ENCODE measurements at places on chromosomes 1 and 21.

- DNase-seq = no peak
Observed at GRCh38 chr1:46017876-46018503, 114.4 kb downstream of the PIK3R3 start.

DNA sequence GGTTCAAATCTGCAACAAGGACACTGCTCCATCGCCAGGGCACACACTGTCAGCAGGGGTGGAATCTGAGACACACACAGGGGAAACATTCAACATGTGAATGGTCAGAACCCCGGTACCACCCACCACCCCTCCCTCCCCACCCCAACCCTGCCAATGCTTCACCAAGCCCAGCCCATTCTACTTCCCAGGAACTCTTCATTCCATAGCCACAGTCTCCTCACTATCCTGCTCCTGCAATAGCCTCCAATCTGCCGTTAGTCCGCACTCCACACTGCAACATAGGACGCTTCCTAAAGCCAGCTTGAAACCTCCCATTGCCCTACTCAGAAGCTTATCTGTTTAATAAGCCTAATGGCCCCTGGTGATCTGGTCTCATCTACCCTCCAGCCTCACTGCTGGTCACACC lies 7.5 kb upstream of the RAB3B start:
- no peak for DNase-seq

DNA sequence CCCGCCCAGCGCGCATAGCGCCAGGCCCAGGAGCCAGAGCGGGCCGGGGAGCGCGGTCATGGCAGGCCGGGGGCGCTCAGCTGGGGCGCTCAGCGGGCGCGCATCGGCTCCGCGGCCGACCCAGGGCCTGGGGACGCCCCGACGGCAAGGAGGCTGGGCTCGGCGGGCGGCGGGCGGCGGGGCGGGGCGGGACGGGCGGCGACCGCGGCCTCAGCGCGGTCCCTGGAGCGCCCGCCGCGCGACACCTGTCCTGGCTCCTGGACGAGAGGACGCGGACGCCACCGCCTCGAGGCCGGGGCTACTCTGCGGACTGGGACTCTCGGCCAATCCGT lies 273 bp downstream of the BMP8B start:
- DNase-seq = no peak

GRCh38 chr1:173504268-173504667 lies 27.1 kb downstream of the PRDX6 start:
- no peak for DNase-seq

DNA sequence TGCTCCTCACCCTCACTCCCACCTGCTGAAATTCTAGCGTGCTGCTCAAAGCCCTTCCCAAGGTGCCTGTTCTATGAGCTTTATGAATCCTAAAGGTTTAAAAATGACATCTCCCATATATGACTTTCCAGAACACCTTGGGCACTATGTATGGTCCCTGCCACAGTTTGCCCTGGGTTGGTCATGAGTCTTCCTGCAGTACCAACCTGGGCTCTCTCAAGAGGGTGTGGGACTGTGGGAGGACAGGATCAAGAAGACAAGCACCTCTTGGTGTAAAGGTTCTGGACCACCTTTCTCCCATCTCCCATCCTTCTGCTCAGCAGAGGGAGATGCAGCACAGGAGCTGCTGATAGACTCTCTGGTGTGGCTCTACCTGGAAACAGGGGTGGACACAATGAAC lies 134.1 kb downstream of the FCRL5 start:
- DNase-seq = no peak

- no peak for DNase-seq
Observed at GRCh38 chr1:39901464-39901713, 328 bp downstream of the MYCL start.

- peak; percentile 73 for DNase-seq
Observed at GRCh38 chr1:37035014-37035691, 838 bp upstream of the GRIK3 start.

DNA sequence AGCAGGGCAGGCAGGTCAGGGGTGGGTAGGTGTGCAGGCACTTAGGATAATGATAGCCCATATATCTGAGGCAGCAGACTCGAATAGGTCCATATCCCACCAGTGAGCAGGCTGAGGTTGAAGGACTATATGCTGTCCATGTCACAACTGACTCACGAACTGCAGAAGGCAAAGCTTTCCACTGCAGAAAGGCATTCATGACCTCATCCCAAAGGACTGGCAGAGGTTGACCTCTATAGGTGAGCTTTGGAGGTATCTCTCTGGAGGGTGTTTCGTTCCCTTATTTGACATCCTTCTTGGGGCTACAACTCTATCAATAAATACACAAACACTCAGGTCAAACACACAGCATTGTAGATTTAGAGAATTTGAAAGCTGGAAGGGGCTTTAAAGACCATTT lies 42.8 kb upstream of the MARK1 start:
- DNase-seq = no peak

- no peak for DNase-seq
Observed at GRCh38 chr1:10170239-10170574, 40.2 kb upstream of the KIF1B start.

- DNase-seq = no peak
Observed at GRCh38 chr1:170494369-170494768, 37.6 kb upstream of the GORAB start.

- no peak for DNase-seq
Observed at GRCh38 chr1:241902391-241903065, 54.5 kb downstream of the EXO1 start.

GRCh38 chr1:61403679-61404596 lies 321.0 kb downstream of the TM2D1 start:
- no peak for DNase-seq

DNA sequence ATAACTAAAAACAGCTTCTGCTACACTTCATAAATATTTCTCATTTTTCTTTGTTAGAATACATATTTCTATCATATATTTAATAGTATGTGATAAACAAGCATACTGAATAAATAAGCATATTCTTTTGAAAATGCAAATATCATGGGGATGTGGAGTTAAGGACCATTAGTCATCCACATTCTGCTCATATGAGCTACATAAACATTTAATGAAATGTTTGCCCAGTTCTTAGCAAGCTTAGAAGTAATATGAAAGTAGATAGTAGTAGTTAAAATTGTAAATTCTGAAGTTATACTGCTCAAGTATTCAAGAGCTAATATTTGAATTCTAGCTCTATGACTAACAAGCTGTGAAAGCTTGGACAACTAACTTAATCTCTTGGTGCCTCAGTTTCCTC lies 10.1 kb upstream of the GORAB start:
- no peak for DNase-seq

DNA sequence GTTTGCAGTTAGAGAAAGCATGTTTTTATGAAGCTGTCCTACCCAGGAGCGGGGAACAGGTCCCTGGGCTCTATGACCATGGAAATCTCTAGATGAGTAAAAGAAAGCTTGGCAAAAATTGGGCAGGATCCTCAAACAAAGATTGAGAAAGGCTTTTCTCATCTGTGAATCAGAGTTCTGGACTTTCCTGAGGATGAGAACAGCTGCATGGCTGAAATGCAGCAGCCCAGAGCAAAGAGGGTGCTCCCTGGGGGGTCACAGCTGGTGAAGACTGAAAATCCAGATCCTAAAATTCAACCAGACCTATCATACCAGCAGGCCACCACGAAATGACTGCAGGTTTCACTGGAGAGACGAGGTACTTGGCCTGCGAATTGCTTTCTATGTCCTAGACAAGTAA lies 65.7 kb upstream of the APP start:
- no peak for DNase-seq

GRCh38 chr1:2074944-2075740 lies 24.9 kb downstream of the PRKCZ start:
- DNase-seq = no peak

DNA sequence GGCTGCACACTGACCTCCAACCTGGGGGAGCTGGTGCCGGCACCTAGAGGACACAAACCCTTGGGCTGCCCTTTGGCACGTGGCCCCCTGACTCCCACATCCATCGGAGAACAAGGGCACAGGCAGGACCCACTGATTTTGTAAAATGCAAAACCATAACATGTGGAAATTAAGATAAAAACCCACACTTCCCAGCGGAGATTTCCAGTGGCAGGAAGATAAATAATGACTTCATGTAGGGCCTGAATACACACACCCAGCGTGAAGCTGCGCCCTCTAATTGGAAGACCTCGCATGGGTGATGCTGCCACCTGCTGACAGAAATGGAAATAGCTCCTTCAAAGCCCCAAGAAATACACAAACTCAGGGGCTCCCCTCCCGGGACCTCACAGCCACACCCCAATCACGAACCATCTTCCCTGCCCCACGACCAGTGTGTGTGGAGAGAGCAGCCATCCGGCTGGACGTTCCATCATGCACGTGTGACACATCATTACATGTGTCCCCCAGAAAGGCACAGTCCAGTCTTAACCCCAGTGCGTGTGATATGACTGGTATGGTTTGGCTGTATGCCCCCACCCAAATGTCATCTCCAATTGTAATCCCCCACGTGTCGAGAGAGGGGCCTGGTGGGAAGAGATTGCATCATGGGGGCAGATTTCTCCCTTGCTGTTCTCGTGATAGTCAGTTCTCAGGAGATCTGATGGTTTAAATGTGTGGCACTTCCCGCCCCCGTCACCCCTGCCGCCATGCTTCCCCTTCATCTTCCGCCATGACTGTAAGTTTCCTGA lies 5.7 kb upstream of the TPRG1L start:
- peak; percentile 7 for DNase-seq

DNA sequence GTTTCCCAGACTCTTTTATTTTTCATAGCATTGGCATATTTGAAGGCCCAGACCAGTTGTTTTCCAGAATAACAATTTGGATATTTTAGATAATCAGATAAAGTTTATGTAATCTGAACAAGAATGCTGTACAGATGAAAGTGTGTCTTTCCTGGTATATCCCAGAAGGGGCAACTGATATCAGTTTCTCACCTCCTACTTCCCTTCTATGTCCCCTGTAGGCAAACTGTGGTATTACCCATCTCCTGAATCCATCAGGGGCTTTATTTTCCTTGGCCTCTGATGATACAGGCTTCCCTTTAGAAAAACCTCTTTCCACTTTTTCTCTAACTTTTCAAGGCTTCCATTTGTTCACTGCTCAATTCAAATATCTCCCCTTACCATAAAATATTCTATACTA lies 87.5 kb upstream of the RGS1 start:
- DNase-seq = no peak

- DNase-seq = no peak
Observed at GRCh38 chr1:151852733-151853132, 779 bp downstream of the THEM5 start.

DNA sequence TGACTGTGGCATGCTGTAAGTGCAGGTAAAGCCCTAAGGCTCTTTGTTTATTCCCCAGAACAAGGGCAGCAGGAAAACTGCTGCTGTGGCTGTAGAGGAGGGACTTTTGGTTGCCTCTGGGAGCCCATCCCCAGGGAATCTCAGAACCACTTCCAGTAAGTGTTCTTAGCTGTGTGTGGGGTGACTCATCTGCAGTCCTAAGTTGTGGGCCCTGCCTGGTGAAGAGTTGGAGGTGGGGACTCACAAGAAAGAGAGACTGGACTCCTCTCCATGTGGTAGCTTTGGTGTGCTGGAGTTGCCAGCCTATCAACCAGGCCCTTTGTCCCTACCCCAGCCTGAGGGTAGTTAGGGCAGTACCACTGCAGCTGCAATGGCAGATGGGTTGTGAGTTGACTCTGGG lies 24.0 kb upstream of the DENND1B start:
- DNase-seq = no peak
